Right ventricle myocardium superior (tissue), 1 donor: ENCODE measurements at places on chromosomes 3 and 15. TPM values are rescaled to one million over a fixed set of nuclear protein-coding genes. Genes with fewer than 3 reads are reported as not detected.

GRCh38 chr3:45209526-45209925 is 16.6 kb downstream of the TMEM158 start:
- DNase-seq = no peak

Gene ZNF80
- not detected for total RNA-seq

DNA sequence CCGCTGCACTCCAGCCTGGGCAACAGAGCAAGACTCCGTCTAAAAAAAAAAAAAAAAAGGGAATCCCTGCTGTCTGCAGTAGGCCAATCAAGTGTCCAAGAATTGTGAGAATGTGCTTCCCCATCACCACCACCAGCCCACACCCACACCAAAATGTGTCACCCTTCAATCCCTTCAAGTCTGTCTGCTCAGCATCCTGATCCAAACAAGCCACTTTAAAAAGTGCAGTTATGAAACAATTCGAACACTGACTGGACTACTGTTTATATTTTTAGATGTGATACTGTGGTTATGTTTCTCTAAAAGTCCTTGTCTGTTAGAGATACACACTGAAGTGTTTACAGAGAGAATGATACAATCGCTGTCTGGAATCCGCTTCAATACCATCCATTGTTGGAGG is 78.1 kb upstream of the CGNL1 start:
- DNase-seq = no peak

Gene ERICH6
- not detected for total RNA-seq

DNA sequence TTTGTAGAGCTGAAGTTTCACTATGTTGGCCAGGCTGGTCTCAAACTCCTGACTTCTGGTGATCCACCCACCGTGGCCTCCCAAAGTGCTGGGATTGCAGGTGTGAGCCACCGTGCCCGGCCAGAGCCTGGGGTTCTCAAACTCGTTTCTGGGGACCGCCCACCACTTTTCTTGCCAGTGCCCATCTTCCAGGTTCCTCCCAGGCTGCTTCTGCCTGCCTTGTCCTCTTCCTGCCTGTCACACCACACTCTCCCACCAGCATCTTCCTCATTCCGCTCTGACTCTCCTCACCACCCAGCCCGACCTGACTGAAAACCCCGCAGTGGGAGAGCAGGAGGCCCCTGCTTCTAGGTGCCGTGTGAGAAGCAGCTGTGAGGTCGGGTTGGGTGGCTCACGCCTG is 3.1 kb upstream of the DYNLT2B start:
- DNase-seq = no peak

Gene NUSAP1
- 2.3 TPM for total RNA-seq

DNA sequence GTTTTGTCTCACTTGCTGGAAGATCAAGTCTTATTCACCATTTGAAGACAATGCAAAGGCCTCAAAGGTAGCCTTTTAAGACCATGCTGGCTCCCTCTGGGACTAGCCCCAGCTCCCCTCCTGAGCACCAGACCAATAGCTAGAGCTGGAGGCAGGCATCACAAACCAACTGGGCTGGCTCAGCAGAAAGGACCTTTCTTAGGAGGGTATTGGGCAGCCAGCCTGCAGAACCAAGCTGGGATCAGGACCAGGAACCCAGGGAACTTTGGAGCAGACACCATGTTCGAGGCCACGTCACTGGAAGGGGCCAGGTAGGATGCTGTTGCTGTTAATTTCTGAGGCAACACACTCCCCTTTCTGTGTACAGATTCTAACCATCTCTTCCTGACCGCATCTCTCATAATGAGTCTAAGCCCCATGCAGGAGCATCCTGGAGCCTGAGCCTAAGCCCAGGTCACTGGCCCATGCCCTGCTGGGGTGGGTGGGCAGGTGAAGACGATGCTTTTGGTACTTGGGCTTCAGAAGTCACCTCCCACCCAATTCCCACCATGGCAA is 81.4 kb upstream of the KLF13 start:
- DNase-seq = no peak

Gene SAMD7
- not detected for total RNA-seq

- DNase-seq = no peak
These were observed 30.3 kb downstream of the TPM1 start for GRCh38 chr15:63072809-63073277.
